ENCODE measurements at places on chromosomes 3 and 15.

DNA sequence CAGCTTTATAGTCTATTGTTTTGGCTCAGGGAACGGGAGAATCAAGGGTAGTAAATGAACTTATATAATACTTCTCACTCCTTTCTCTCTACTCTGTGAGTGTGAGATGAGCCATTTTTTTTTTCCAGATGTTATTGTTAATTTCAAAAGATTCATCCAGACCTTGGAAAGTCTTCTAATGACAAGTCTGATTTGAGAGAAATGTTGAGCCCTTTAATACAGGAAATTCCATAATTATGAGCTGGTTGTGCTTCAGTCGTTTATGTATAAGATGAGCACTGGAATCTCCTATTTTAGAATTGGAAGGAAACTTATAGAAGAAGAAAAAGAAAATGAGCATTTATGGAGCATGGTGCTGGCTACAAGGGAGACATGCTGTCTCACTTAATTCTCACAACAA is 92.0 kb downstream of the FBN1 start:
- DNase-seq = no peak

DNA sequence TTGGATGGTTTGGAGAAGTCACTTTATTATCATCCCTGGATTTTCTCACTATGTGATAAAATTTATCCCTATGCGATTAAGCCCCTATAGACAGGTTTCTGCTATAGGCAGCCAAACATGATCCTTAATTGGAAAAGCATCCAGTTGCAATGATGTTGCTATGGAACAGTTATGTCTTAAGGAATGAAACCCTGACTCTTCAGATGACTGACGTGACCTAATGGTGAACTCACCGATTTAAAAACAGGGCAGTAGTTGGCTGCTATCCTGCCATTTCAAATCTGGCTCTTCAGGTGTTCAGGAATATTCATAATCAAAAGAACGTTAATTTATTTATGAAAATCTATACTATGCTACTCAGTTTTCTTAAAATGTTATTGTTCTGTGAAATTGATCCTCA is 106.8 kb upstream of the ROBO1 start:
- DNase-seq = no peak

- no peak for DNase-seq
Measured at GRCh38 chr3:89740080-89740880, 632.9 kb downstream of the EPHA3 start.

GRCh38 chr15:61729646-61730045 is 330.6 kb downstream of the VPS13C start:
- DNase-seq = no peak
